ENCODE measurements at places on chromosomes 11 and 22. TPM values are rescaled to one million over a fixed set of nuclear protein-coding genes. Genes with fewer than 3 reads are reported as not detected.

ABCC8 gene
- total RNA-seq, result 0.27 TPM

DEFB131B gene
- not detected for total RNA-seq

GVQW3 gene
- total RNA-seq, result 1.9 TPM

ST14 gene
- 0.20 TPM for total RNA-seq

SOX6 gene
- total RNA-seq, result 9.4 TPM

TYR gene
- not detected for total RNA-seq

EP300 gene
- total RNA-seq, result 28.6 TPM

HEPHL1 gene
- total RNA-seq, result not detected

SPI1 gene
- total RNA-seq, result 33.7 TPM

NLRP14 gene
- 0.65 TPM for total RNA-seq

NXPE1 gene
- 0.45 TPM for total RNA-seq

PPFIBP2 gene
- total RNA-seq, result 2.4 TPM

SEC14L6 gene
- 1.6 TPM for total RNA-seq

OTOG gene
- not detected for total RNA-seq

MRGPRX3 gene
- not detected for total RNA-seq

LRP4 gene
- 0.60 TPM for total RNA-seq

PGGHG gene
- 55.9 TPM for total RNA-seq

GLYAT gene
- total RNA-seq, result not detected
